ENCODE measurements at places on chromosomes 7 and 10. TPM values are rescaled to one million over a fixed set of nuclear protein-coding genes. Genes with fewer than 3 reads are reported as not detected.

Gene GIMAP5
- 89.3 TPM for total RNA-seq

GRCh38 chr10:31102421-31102820 is 70.8 kb upstream of the ZNF438 start:
- DNase-seq = no peak

- no peak for DNase-seq
These were observed 494 bp upstream of the CFAP43 start for GRCh38 chr10:104232613-104233102.

GRCh38 chr7:11620406-11621253 is 211.4 kb downstream of the THSD7A start:
- DNase-seq = no peak

- DNase-seq = no peak
These were observed 507.4 kb upstream of the PODXL start for GRCh38 chr7:132063800-132064199.

DNA sequence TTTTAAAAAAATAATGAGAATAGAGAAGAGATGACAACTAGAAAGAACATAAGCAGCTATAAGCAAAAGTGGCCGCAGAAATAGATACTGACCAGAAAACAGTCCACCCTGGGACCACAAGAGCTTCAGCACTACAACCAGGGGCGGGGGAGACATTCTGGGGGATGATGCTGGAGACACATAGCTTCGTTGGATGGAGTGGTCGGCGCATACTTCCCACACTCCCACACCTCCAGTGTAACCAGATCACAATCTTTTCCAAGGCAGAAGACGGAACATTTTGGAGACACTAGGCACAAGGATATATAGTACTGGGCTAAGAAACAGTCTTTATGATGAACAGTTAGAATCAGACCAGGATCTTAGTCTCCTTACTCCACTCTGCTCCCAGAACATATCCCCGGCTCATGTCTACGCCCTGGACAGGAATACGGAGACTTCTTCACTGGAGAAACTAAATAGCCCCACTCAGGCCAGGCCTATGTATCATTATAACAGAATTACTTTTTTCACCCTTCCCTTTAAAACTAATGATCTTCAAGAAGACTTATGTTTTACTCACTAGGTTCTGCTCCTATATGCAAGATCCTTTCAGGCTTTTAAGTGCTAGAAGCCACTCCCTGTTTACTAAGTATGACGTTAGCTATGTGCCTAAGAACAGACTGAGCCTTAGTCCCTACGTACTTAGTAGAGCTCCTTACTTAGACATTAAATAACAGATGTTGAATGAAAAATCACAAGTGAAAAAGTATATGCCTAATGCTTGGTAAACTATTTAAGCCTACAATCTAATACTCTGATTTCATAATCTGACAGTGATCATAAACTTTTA is 169.6 kb downstream of the SRPK2 start:
- DNase-seq = no peak

- no peak for DNase-seq
These were observed 26.8 kb upstream of the HDAC9 start for GRCh38 chr7:18468795-18469194.

DNA sequence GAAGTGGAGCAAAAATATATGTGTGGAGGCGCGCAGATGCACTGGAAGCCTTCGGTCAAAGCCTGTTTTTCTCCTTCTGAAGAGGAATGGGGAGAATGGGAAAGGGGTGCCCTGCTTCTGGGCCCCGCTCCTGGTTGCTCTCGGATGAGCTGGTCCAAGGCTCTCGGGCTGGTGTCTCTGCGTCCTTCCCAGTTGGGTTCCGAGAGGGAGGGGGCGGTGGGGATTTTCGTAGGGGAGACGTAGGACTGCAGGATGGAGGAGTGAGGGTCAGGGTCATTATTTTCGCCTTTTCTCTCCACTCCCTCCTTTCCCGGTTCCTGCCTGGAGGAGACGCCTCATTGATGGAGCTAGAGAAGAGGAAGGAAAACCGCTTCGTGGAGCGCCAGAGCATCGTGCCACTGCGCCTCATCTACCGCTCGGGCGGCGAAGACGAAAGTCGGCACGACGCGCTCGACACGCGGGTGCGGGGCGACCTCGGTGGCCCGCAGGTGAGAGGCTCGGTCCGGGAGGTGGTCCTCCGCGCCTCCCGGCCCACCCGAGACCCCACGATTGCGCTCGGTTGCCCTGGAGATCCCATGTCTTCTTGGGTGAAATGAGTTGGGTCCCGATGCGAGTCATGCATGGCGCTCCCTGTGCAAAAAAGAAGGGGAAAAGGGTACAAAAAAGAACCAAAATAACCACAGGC is 790 bp downstream of the ADAM22 start:
- DNase-seq = no peak

GRCh38 chr7:130309986-130310385 is 17.0 kb downstream of the CPA4 start:
- no peak for DNase-seq
